Left kidney (tissue), 8 donors: ENCODE measurements at places on chromosomes 13 and 19. TPM values are rescaled to one million over a fixed set of nuclear protein-coding genes. Genes with fewer than 3 reads are reported as not detected.

ZNF888 gene
- 14.8 TPM for polyA plus RNA-seq

- peak; percentile 96 for DNase-seq
These were observed 23.1 kb downstream of the ZNF175 start for GRCh38 chr19:51593969-51594773.

- DNase-seq: no peak
These were observed 46.1 kb downstream of the HSPH1 start for GRCh38 chr13:31115616-31116015.

DNA sequence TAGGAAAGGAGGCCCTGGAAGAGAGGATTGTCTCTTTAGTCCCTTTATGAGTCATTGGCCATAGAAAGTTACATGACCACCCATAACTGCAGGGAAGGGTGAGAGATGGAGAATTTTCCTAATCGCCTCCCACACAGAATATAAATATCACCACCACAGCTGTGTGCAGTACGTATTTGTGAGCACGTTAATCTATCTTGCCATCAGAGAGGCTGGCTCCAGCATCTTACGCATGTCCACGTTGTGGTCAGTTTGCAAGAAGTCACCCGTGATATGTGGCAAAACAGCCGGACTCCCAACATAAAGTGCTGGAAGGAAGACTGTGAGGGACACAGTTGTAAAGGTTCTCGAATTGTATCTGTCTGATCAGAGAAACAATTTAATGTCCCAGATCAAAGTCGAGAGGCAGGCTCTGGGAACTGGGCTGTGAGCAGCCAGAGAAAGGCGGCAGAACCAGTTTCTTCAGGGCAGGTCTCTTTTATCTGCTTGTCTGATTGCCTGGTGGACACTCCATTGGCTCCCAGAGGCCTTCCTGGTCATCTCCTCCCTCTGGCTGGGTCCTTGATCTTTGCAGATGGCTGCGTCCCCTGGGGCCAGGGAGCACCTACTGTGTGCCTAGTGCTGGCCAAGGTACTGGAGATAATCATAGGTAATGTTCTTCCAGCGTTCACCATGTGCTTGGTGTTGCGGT, 74.9 kb downstream of the SIPA1L3 start:
- DNase-seq: no peak

- no peak for DNase-seq
These were observed 600.5 kb upstream of the KLHL1 start for GRCh38 chr13:70708775-70709174.

DNA sequence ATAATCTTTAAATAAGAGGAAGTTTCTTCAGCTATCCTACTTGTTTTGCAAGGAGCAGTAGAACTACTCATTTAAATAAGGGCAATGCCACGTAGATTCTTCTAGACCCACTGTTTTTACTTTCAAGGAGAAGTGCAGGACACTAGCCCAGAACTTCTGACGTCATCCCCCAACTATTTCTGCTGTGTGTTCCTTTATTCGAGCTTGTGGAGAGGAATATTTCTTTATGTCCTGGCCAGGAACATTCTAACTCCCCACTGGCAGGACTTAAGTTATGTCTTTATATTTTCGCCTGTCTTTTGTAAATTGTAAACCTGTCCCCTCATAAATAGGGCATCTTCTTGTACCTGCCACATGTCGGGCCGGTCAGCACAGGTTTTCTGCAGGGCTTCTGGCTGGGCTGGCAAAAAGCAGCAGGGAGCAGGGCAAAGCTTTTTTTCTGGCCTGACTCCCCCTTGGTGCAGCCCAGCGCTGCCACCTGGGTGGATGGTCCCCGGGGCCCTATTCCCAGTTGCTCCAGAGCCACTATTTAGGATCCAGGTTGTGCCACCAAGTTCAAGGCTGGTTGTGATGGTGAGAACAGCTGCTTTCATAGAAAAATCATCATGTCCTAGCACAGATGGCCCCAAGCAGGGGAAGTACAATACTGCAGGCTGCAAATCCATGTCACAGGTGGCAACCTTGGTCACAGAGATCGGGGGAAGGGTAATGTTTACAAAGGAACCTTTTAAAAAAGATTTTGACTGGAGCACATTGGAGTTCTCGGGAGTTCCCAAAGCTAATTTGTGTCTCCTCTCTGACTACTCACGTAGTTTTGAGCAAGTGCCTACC, 1.8 kb downstream of the MBNL2 start:
- peak; percentile 86 for DNase-seq

- no peak for DNase-seq
These were observed 37.2 kb downstream of the SIGLEC7 start for GRCh38 chr19:51179256-51179655.
